ENCODE measurements at places on chromosomes 3 and 15.

- no peak for DNase-seq
Measured at GRCh38 chr15:70714565-70714964, 48.8 kb downstream of the UACA start.

- peak; percentile 71 for DNase-seq
Measured at GRCh38 chr3:71074423-71074822, 509.1 kb downstream of the FOXP1 start.

DNA sequence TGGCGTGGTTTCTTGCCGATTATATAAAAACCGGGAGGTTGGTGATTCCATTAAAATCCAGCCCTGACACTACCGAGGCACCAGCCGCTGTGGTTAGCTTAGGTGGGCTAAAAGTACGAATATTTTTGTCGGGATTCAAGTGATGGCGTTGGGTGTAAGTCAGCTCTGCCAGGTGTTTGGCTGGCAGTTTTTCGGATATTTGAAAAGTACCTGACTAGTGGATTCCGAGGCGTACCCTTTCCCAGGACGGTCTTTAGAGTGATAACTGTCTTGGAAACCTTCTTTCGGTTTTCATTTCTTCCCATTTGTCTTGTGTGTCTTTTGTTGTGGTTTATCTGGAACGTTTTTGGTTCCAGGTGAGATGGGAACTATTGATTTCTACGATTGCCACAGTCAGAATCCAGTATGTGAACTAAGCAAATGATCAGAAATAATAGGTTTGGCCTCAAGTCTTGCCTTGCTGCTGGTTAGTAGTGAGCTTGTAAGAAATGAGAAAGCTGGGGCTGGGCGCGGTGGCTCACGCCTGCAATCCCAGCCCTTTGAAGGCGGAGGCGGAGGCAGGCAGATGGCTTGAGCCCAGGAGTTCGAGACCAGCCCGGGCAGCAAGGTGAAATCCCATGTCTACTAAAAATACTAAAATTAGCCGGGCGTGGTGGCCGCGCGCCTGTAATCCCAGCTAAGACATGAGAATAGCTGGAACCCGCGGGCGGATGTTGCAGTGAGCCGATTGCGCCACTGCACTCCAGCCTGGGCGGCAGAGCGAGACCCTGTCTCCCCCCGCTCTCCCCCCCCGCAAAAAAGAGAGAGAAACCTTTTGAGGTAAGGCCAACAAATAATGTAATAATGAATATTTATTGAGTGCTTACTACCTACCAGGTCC lies 1.4 kb downstream of the FYTTD1 start:
- peak; percentile 43 for DNase-seq

GRCh38 chr3:126208606-126209256 lies 28.3 kb upstream of the ALDH1L1 start:
- peak; percentile 97 for DNase-seq

DNA sequence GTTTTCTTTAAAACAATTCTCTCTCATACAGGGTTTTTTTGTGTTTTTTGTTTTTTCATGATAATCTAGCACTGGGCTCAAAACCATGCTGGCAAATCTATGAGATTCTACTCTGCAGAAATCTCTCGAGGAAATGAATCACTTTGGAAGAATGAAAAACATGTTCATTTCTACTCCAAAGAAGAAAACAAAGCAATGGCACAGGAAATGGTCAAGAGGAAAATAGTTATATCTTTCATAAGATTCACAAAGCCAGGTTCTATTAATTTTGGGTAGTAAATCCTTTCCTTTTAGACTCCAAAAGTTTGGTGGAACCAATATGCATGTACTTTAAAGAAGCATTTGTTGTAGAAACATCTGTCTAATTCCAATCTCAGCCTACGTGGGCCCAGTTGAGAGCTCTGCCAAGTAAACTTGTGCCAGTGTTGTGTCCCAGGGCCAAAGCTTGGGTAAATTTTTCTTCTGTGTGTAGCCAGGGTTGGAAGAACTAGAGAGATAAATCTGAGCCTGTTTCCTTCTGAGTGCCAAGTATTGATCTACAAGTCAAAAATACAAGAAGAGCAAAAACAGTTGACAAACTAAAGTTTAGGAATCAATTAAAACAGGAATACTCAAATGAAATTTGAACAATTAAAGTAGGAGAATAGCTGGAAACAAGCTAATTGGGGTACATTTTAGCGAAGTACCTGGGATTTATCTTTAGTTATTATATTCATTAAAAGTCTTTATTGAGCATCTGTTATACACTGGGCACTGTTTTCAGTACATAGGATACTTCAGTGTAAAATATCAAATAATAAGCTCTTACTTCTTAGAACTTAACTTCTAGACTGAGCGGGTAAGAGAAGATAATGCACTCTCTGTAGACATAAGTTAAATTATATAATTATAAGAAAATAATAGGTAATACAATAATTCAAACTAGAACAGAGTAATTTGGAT lies 657.5 kb upstream of the NECTIN3 start:
- peak; percentile 43 for DNase-seq

- DNase-seq: no peak
Measured at GRCh38 chr15:67833710-67834511, 5.9 kb downstream of the RNU6-1 start.

- DNase-seq: no peak
Measured at GRCh38 chr15:35142578-35142977, 57.5 kb upstream of the NANOGP8 start.

Data from brain microvascular endothelial cell (primary cell).